ENCODE measurements at places on chromosomes 1 and 21.

DNA sequence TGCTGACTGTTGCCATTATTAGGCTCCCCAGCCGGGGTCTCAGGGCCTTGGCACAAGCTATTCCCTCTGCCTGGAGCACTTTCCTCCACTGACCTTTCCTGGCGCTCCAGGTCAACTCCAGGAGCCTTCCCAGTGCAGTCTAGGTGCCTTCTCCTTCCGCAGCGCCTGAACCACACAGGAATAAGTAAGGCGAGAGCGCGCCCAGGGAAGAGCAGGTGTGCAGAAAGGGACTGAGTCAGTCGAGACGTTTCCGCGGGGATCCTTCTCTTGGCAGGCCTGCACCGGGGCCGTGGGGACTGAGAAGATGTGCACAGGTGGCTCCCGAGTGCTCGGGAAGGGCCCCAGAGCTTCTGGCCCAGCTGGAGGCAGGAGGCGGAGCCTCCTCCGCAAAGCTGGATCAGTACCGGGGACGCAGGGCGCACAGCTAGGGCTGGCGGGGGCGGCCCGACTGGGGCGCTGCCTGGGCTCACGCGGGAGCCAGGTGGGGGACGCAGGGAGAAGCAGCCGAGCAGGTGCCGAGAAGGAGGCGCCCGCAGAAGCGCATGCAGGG lies 765 bp upstream of the BMP8A start:
- no peak for DNase-seq

DNA sequence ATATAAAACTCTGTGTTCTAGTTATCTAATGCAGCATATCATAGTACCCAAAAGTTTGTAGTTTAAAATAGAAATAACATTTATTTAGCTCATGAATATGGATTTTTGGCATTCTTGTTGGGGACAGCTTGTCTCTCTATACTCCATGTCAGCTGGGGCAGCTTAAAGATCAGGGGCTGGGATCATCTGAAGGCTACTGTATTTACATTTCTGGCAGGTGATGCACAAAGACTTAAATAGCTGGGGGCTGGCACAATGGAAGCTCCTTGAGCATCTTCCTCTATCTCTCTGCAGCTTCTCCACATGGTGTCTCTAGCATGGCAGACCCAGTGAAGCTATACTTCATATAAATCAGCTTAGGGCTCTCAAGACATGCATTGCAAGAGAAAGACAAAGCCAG lies 55.6 kb upstream of the DAB1 start:
- DNase-seq = no peak

GRCh38 chr21:41459884-41460534 lies 34.0 kb downstream of the MX1 start:
- DNase-seq = no peak

- DNase-seq = no peak
Observed at GRCh38 chr1:6612641-6613360, 730 bp upstream of the PHF13 start.

DNA sequence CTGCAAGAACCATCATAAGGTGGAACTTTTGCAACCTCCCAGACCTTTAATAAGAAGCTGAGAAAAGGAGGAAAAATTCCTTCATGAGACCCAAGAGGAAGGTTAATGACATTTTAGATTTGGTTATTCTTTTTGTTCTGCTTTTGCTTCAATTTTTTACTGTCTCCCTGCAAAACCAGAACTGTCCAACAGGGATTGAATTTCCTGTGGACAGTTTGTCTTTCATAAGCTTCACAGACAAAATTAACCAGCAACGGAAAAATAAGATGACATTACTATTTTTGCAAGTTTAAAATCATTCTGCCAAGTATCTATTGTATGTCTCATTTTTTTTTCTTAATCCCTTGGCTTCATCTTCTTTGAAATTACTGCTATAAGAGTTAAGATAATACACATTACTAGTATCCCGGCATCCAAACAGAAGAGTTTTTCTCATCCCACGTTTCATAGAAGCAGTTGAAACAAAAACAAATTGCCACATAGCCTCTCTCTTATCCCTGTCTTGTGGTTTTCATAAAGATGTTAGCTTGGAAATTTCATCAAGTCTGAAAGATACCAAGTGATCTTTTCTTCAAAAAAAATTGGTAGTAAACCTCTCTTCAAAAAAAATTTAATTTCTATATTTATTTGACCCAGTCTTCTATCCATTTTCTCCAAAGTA lies 465.3 kb upstream of the PTBP2 start:
- no peak for DNase-seq

GRCh38 chr1:74429580-74429979 lies 82.8 kb downstream of the LRRC53 start:
- no peak for DNase-seq

- no peak for DNase-seq
Observed at GRCh38 chr1:240402326-240402725, 209.6 kb downstream of the GREM2 start.

- DNase-seq = no peak
Observed at GRCh38 chr1:23344987-23345472, 946 bp upstream of the HNRNPR start.

DNA sequence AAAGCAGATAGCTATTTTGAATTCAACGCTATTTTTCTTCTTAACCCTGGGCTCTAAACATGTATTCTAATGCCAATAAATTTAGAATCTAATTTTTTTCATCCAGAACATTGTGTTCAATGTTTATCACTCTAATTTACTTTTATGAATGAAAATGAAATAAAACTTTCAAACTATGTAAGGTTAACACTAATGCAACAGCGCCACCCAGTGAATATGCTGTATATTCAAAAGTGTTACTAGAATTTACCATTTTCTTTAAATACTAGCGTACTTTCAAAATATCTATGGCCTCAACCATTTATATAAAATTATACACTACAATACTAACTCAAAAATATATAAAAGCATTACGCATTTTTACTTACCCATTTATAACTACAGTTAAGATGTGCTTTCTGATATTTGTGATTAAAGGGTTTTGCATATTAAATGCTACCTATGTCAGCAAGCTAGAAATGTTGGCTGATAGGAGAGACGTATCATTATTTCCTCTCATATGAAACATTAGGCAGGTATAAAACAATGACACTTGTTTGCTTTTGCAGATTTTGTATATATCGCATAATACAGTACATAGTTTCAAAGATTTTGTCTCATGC lies 5.9 kb upstream of the NUF2 start:
- DNase-seq = peak; percentile 40

DNA sequence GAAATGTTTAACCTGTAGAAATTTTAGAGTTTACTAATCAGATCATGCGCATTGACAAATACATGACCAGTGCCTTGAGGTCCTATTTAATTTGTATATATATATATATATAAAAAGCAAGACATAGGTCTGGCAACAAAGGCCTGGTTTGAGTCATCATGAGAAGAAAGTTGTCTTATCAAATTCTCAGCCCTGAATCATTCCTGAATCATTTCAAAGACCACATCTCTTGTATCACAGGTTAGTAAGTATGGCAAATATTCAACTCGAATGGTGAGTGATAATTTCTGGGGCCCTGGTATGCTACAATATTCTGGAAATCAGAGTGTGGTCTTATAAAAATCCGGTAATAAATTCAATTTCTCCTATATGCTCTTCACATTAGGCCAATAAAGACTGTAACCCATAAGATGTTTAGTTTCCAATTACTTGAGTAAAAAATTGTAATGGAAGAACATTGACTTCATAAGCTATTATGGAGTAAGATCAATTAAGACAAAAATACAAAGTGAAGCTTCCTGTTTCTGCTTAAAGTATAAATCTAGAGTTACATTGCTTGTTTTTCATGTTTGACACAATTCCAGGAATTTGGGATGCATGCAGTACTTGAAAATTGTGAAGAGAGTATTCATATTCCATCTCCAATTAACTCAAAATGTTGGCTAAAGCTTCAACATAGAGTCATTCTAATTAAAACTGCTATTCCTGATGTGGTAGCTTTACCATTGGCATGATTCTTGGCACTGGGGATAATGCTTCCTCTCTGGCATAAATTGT lies 309.4 kb downstream of the BRINP3 start:
- DNase-seq = no peak

DNA sequence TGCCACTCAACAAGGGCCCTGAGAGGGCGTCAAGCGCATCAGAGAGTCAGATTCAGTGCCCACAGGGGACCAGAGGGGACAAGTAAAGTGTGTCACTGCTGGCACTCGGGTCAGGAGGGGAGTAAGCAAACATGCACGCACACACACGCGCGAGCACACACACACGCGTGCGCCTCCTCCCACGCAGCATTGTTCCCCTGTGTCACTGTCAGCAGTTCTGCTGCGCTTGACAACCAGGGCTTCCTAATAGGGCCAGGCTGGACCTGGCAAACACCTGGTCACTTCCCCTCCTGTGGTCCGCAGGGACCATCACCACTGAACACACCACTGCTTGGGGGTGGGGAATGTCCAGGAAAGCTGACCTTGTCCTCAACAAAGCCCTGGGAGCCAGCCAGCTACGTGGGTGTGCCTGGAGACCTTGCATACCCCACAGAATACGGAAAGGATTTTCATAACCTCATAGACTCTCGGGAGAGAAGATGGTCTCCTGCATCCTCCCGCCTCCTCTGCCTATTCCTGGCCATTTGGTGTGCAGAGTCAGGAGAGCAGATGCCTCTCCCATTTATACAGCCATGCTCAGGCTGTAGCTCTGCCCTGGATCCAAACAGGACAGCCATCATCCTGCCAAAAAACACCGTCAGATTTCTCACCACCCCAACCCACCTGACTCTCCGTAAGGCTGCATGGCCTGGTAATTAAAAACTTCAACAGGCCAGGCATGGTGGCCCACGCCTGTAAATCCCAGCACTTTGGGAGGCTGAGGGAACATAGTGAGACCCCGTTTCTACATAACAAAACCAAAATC lies 73.2 kb downstream of the SSBP3 start:
- no peak for DNase-seq

- DNase-seq = peak; percentile 70
Observed at GRCh38 chr1:101996825-101997465, at the start of gene OLFM3. OLFM3 (minus strand) TSS chr1:101996926.

DNA sequence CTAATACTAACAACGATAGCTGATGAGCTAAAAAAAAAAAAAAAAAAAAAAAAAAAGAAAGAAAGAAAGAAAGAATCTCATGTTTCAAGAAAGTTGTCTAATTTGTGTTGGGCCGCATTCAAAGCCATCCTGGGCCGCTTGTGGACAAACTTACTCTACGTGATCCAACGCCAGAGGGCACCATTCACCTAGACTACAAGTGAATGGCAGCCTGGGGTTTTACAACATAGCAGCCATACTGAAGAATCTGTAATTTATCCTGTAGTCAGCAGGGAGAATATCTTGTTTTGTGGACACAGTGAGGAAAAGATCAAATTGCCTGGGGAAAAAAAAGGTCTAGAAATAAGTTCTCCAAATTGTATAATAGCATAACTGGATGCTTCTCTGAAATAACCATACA lies 47.0 kb downstream of the CYP2J2 start:
- peak; percentile 76 for DNase-seq

GRCh38 chr1:111982428-111982827 lies 7.0 kb downstream of the KCND3 start:
- DNase-seq = no peak

GRCh38 chr1:86396498-86396890 lies 371 bp upstream of the ODF2L start:
- peak; percentile 20 for DNase-seq

DNA sequence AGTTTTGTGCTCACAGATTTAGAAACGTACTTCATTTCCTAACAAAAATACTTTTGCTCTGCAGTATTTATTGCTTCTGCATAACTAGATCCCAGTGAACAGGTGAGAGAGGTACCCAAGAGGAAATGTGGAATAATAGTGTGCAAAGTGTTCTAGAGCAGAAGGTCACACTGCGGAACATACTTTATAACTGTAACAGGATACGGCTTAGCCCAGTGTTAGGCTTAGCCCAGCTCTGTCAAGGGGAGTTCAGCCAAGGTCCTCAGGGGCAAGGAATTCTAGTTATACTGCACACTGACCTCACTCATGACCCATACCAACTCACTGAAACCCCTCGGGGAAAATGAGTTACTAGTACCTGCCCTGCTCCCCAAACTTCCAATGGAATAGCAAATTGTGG lies 55.3 kb downstream of the PTPN14 start:
- DNase-seq = no peak

DNA sequence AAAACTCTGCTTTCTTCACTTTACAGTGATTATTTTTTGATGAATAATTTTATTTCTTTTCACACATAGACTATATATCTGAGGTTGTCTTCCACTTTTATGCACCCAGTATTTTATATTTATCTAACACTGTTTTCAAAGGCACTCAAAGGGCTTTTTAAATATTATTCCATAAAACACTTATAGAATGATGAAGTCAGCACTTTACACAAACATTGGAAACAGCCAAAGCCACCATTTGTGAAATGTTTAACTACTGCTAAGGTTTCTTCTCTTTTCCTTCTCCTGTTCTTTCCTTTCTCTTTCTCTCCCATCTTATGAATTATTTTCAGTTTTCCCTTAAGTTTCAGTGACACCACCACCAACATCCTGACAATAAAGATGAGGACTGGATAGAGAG lies 317.7 kb upstream of the FAM78B start:
- DNase-seq = no peak

GRCh38 chr1:245679821-245680780 lies 525.3 kb downstream of the KIF26B start:
- no peak for DNase-seq

DNA sequence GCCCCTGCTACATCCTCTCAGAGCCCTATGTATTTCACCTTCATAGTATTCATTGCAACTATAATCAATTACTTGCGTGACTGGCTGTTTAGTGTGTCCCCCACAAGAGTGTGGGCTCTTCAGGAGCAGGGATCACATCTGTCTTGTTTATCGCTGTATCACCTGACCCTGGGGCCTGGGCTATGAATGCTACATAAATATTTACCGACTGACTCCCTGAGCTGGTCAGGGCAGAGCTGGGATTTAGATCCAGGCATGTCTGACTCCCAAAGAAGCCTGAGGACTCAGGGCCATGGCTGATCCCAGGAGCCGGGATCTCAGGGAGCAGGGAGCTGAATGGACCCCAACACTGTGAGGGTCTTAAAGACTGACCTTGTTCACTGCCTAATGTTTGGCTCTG lies 49.7 kb downstream of the AHDC1 start:
- DNase-seq = no peak

- DNase-seq = no peak
Observed at GRCh38 chr1:33442141-33442540, 11.2 kb upstream of the PHC2 start.

- no peak for DNase-seq
Observed at GRCh38 chr1:115791816-115792215, 23.3 kb upstream of the CASQ2 start.

GRCh38 chr1:78843546-78843945 lies 163.0 kb downstream of the ADGRL4 start:
- no peak for DNase-seq

DNA sequence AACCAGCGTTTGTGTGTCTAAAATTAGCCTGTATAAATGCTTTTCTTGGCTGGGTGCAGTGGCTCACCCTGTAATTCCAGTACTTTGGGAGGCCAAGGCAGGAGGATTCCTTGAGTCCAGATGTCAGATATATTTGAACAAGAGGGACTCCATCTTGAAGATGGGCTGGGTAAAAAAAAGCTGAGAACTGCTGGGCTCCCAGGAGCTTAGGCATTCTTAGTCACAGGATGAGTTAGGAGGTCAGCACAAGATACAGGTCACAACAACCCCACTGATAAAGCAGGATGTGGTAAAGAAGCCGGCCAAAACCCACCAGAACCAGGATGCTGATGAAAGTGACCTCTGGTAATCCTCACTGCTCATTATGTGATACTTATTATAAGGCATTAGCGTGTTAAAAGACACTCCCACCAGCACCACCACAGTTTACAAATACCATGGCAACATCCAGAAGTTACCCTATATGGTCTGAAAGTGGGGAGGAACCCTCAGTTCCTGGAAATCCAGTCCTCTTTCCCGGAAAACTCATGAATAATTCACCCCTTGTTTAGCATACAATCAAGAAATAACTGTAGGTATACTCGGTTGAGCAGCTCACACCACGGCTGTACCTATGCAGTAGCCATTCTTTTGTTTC lies 36.2 kb upstream of the ZNF496 start:
- no peak for DNase-seq

All from left kidney (tissue), 8 donors.